Omental fat pad (tissue), 4 donors: ENCODE measurements at places on chromosomes 1 and 21.

GRCh38 chr1:226558036-226558650 lies 9.6 kb downstream of the STUM start:
- DNase-seq = no peak

- DNase-seq = no peak
Measured at GRCh38 chr21:42596657-42597056, 56.8 kb upstream of the PDE9A start.

DNA sequence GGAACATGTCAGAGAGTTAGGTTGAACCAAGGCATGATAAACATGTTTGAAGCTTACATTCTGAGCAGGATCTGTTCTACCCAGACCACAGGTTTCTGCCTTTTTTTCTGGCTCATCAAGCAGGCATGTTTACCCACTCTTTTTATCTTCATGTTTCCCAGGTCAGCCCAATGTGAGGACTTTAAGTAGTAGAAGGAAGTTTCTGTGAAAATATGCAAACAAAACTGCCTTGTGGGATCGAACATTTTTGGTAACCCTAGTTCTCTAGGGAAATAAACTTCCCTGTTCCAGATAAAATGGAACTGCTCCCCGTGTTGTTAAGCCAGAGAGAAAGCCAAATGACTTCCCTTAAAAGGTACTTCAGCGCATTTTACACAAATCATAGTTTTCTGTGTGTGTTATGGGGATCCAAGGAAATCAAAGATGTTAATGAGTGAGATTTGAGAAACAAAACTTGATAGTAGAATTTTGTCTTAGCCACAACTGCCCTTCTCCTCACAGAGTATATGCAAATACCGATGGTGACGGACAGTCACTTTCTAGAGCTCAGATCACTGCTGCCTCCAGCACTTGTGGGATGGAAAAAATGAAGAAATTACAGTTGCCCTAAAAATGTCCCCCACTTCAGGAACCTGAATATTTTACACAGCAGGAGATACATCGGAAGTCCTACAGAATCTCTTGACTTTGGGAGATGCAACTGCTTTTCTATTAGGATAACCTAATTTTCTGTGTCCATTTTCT lies 765 bp upstream of the HIPK1 start:
- no peak for DNase-seq

GRCh38 chr1:54091666-54092065 lies 38.3 kb downstream of the TCEANC2 start:
- DNase-seq = no peak

- DNase-seq = no peak
Measured at GRCh38 chr1:155871390-155871789, 12.0 kb downstream of the SYT11 start.

DNA sequence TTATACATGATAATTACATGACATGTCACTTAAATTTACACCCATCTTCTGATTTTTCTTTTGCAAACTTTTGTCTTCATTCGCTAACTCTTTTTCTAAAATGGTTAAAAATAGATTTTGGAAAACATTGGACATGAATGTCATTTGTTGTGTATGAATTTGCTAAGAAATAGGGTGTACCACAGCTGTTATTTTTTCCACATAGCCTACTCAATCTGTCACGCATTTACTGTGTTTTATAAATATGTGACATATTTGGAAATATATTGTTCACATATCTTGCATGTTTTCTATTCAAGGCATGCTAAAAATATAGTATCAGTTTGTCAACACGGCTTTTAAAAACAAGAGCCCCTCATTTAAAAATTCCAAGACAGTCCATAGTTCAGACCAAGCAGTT lies 47.9 kb upstream of the TARBP1 start:
- no peak for DNase-seq

- DNase-seq = no peak
Measured at GRCh38 chr1:13825033-13825432, 125.0 kb downstream of the PRDM2 start.

GRCh38 chr1:8671306-8671917 lies 146.0 kb downstream of the RERE start:
- no peak for DNase-seq

- DNase-seq = no peak
Measured at GRCh38 chr1:211376807-211377470, 50.3 kb downstream of the TRAF5 start.

- DNase-seq = no peak
Measured at GRCh38 chr1:38256072-38256471, 209.5 kb upstream of the POU3F1 start.

GRCh38 chr1:63732666-63733065 lies 41.2 kb upstream of the ROR1 start:
- DNase-seq = no peak

DNA sequence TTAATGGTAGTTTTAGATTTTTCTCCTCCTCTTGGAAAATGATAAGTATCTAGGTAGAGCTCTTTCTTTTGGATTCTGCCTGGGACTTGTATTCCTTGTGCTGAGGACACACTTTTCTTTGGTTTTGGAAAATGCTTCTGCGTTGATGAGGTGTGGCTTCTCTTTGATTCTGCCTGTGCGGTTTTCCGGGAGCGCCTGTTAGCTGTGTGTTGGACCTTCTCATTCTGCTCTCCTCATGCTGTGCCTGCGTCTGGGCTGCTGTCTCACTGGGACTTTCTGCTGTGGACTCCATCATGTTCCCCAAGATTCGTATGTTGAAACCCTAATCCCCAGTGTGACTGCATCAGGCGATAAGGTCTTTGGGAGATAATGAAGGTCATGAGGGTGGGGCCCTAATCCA lies 21.0 kb downstream of the C1orf174 start:
- DNase-seq = no peak

DNA sequence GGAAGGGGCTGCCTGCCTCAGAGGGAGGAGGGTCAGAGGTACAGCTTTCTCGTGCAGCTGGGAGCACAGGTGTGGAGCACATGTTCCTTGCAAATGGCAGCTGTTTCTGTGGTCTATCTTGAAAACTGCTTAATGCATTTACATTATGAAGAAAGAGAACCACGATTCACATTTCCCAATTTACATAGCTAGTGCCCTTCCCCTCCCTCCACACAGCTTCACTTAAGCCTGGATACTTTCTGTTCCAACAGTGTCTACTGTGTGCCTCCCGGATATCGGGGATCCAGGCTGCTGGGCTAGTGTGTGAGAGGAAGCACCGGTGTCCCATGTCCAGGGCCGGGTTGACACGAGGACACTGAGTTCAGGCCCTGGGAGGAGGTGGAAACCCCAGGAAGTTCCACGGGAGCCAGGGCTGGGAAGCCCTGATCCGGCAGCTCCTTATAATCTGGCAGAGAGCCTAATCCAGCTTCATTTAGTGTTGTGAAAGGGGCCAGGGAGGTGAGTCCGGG lies 31.6 kb downstream of the TMCC2 start:
- DNase-seq = no peak

DNA sequence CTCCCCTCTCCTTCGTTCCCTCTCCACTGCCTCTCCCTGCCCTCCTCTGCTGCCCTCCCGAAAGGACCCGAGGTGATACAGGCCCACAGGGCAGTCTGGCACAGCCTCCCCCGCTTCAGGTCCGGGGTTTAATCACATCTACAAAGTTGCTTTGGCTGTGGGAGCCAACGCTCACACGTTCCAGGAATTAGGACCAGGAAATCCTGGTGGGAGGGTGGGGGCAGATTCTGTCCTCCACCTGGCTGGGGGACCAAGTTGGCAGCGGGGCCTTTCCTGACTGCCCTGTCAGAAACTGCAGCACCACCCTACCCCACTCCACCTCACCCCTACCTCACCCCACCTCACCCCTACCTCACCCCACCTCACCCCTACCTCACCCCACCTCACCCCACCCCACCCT lies 95.1 kb downstream of the WDR4 start:
- no peak for DNase-seq

- DNase-seq = no peak
Measured at GRCh38 chr21:41799763-41800162, 32.9 kb upstream of the RIPK4 start.

- no peak for DNase-seq
Measured at GRCh38 chr1:69185378-69185777, 382.3 kb upstream of the LRRC7 start.

GRCh38 chr1:8107897-8108296 lies 81.8 kb upstream of the ERRFI1 start:
- no peak for DNase-seq

DNA sequence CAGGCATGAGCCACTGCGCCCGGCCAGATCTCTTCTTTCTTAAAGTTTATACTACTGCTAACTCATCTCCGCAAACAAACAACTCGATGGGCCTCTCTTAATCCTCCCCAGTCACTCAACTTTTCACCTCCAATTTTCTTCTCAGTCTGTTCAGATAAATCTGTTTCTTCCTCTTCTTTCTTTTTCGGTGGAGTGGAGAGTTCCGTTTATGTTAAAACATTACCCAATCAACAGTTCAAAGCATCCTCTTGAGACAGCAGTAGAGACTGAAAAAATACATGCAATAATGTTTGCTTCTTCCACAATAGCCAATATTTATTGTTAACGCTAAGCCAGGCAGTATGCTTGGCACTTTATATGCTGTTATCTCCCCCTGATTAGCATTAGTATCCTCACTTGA lies 1.4 kb upstream of the ANKRD13C start:
- no peak for DNase-seq

- no peak for DNase-seq
Measured at GRCh38 chr1:88401313-88401712, 282.8 kb upstream of the PKN2 start.

DNA sequence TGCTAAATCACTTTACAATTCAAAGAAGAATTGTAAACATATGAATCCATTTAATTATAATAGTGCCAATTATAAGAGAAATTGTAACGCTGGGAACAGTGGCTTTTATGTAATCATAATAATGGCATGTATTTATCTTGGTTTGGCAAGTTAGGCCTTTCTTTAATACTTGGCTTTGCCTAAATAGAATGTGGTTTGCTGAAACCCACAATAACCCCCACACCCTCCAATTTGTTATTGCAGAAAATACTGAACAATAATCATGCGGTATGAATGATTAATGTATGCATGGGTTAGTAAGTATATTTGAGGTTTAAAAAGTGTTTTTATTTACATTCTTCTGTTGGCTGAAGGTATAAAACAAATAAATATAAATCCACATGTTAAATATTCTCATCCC lies 138.2 kb downstream of the NFIA start:
- DNase-seq = no peak

DNA sequence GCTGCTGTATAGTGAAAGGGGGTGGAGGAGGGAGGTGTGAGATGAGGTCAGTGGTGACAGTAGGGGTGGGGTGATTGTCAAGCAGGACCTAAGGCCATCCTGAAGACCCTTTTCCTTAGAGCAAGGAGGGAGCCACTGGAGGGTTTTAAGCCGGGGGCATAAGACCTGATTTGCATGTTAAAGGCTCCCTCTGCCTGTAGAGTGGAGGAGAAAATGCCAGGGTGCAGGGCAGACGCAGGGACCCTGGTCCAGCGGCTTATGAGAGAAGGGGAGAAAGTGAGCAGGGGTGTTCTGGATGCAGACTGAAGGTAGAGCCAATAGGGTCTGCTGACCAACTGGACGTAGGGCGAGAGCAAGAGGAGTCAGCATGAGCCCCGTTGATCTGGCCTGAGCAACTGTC lies 154.1 kb downstream of the TRABD2B start:
- DNase-seq = no peak

DNA sequence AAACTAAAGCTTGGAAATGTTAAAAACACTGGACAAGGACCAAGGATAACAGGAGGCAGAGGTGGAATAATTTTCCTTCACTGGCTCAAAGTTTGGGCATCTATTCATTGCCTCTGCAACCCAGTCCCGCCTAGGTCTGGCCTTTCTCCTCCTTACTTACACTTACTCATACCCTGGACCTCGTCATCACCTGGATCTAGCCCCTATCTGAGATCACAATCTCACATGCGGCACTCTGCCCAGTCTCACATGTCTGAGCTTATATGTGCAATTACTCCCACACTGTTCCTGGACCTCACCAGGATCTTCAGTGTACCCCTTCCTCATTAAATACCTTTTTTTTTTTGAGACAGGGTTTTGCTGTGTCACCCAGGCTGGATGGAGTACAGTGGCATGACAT lies 37.6 kb downstream of the NVL start:
- no peak for DNase-seq

GRCh38 chr1:32898056-32898455 lies 3.1 kb downstream of the TMEM54 start:
- DNase-seq = no peak

GRCh38 chr1:163240705-163241104 lies 38.0 kb upstream of the RGS5 start:
- no peak for DNase-seq

DNA sequence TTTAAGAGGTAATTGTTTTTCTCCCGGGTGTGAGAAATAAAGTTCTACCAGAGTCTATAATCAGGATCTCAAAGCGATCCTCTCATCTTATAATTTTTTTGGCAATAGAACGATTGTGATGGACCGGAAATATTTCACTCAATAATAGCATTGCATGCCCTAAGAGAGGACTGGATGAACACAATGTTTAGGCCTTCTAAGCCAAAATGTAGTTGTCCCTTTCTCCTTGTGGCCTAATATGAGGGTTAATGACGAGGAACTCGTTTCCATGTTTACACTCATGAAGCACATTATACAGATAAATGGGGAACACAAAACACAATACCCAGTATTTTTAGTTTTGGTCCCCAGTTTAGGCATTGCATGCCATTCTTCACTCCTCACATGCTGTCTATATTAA lies 5.9 kb downstream of the TBX15 start:
- no peak for DNase-seq

GRCh38 chr1:177165069-177165439 lies 542 bp upstream of the ASTN1 start:
- DNase-seq = no peak

- no peak for DNase-seq
Measured at GRCh38 chr1:160911441-160911840, 26.5 kb upstream of the ITLN1 start.

DNA sequence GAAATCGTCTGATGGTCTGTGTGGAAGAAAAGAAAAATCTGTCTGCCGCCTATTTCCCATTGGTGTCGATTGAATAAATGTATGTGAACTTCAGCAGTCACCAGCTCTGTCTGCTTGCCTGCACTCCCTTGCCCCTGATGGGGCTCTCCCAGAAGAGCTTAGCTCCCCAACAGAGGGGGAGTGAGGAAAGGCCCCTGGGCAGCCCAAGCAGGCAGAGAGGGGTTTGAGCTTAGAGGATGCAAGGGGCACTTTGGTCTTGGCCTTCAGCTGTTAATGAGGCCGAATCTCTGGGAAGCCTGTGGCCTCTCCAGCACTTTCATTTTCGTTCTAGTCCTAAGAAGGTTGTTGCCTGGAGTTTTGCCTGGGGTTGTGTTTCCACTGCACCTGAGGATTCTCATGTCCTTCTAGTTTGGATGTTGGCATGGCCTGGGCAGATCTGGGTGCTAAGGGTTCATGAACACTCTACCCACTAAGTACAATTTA lies 2.8 kb downstream of the FOXD2 start:
- no peak for DNase-seq

GRCh38 chr21:33315946-33316710 lies 8.6 kb upstream of the IFNAR1 start:
- DNase-seq = no peak
